A172 (cell line): ENCODE measurements at places on chromosomes 11 and 22. TPM values are rescaled to one million over a fixed set of nuclear protein-coding genes. Genes with fewer than 3 reads are reported as not detected.
A peak's percentile ranks its signal among the peaks of the same experiment; 100 is the strongest.

GRCh38 chr11:67177399-67178281, 58.6 kb downstream of the KDM2A start:
- DNase-seq = no peak

GRCh38 chr11:113470233-113470632, 5.0 kb downstream of the DRD2 start:
- DNase-seq = no peak

- no peak for DNase-seq
Measured at GRCh38 chr11:115644856-115645255, 140.6 kb upstream of the CADM1 start.

DNA sequence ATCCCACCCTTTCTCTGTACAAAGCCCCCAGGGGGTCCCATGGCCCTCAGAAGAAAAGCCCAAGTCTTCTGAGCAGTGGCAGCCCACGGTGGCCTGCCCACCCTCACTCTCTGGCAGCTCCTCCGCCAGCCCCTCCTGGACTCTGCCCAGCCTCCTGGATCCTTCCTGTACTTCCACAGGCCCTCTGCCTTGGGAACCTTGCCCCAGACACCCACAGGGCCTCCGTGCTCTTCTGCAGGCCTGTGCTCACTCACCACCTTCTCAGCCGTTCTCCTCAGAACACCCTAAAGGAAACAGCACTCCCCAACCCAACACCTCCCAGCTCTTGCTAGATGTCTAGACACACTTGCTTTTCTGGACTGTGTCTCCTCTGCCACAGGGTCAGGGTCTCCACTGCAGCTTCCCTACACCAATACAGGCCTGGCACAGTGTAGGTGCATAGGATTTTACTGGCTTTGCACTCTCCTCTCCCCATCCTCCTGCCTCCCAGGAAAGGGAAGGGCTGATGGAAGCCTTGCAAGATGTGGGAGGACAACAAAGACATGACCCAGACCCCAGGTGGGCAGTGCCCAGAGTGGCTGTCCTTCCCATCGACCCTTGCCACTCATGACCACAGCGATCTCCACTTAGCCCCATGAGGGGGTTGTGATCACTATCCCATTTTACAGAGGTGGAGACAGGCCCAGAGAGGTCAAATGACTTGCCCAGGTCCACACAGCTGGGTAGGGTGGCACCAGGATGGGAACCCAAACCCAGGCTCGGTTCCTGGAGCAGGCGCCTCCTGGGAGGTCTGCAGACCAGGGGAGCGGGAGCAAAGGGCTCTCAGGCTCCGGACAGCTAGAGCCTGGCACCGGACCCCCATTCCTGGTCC, 2.0 kb downstream of the SCARF2 start:
- DNase-seq = no peak

DNA sequence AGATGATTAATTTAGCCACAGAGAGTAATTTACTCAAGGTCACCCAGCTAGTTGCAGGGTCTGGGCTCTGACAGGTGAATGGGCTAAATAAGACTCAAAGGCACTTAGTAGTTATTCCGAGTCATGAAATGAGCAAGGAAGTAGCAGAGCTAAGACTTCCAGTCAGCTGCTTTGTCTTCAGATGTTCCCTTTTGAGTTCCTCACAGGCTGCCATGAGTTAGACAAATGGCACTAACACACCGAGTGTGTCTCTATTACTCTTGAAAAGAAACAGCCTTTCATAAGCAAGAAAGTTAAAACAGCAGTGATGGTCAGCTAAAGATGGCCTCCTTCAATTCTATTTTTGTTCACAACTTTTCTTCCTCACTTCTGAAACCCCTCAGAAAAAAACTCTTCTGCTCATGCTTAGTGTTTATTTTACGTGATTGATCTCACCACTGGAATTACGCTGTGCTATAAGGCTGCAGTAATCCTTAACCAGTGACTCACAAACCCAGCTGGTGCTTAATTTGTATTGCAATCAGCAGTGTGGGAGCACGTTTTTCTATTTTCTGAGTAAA, 389.1 kb downstream of the AASDHPPT start:
- DNase-seq = peak; percentile 21

DNA sequence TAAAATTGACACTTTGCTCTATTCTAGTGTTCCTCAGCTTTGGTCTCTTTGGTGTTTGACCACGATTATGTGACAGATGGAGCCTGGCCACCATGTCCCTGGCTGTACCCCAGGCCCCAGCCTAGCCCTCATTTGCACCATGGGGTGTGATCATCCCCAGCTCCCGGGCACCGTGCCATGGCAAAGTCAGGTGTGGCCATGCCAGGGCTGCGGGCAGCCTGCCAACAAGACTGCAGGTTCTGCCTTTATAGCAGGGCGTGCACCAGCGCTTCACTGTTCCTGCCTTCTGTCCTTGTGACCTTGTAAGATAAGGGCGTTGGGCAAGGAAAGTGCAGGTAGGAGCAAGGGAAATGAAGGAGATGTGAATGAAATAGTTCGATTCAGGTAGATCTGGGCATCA, 22.4 kb upstream of the APOBEC3A start:
- DNase-seq = peak; percentile 14

DNA sequence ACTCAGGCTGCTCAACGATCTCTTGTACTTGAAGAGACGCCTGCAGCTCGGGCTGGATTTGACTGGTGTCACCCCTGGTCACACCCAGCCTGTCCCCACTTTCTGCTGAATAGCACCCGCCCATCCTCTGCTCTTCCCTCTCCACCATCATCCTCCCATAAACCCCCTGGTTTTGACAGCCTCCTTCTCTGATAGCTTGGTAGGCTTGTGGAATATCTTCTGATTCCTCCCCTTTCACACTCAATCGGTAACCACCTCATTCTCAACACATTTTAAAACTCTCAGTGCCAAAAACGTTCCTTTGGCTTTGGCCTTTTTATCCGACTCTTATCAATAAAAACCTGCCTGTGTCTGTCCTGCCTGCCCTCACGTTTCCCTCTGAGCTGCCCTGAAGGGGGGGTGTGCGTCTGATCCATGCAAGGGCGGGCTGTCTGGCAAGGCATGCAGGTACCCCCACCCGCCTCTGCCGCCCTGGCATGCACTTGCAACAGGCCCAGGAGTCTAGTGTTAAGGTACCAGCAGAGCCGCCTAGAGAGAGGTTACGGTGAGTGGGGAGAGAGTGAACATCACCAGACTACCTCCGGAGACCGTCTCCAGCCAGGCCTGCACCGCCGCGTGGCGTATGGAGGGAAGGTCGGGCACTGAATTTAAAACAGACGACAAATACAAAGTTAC, 51.7 kb upstream of the BID start:
- DNase-seq = no peak

GRCh38 chr11:121644187-121644512, 191.4 kb upstream of the SORL1-AS1 start:
- DNase-seq = no peak

GRCh38 chr11:2222451-2222850, 47.9 kb downstream of the ASCL2 start:
- DNase-seq = no peak

DNA sequence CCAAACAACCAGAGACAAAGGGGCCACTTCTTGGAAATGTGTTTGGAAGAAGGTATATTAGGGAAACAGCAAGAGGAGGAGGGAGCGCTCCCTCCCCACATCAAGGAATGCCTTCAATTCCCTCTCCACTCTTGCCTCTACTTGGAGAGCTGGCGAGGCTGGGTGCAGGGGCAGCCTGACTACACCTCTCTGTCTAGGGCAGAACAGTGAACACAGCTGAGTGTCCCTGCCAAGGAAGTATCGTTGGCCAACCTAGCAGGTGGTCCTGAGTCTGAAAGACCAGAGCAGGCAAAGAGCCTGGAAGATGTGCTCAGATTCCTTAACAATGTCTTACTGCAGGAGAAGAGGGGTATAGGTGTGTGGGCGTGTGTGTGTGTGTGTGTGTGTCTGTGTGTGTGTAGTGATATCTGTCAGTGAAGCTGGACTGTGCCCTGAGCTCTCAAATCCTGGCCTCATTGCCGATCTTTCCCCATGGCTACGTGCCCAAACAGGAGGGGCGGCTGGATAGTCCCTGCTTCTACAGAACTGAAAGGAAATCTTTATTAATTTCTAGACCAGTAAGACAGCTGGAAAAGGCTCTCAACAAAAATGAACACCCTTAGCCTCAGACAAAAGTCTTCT, 46.8 kb downstream of the PAMR1 start:
- DNase-seq = no peak

DNA sequence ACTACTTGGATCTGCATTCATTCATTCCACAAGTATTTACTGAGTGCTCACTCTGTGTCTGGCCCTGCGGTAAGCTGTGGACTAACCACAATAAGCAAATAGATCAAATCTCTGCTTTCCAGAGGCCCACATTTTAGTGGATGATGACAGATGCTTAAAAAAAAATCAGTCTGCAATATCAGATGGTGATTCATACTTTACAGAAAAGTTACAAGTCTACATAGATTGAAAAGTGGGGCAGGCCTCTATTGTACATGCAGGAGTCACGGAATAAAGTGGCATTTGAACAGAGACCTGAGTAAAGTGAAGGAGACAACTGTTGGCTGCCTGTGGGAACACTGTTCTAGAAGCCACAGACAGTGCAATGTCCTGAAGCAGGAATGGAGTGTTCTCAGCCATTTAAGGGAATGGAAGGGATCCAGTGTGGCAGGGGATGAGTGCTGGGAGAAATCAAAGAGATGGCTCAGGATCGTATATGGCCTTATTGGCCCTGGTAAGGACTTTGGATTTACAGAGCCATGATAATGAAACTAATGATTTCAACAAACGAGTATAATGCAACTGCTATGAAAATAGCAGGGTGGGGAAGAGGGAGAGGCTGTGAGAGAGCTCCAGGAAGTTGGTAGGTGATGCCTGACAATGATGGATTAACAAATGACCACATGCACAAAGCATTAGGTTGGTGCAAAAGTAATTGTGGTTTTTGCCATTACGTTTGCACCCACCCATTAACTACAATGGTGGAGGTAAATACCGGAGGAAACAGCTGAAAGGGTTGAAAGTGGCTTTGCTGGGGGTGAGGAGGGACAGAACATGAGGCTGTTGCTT, 31.1 kb downstream of the TMEM45B start:
- peak; percentile 85 for DNase-seq

GRCh38 chr11:133162227-133162626, 370.1 kb downstream of the OPCML start:
- DNase-seq = no peak

GRCh38 chr11:45530111-45530510, 135.3 kb downstream of the CHST1 start:
- no peak for DNase-seq

DNA sequence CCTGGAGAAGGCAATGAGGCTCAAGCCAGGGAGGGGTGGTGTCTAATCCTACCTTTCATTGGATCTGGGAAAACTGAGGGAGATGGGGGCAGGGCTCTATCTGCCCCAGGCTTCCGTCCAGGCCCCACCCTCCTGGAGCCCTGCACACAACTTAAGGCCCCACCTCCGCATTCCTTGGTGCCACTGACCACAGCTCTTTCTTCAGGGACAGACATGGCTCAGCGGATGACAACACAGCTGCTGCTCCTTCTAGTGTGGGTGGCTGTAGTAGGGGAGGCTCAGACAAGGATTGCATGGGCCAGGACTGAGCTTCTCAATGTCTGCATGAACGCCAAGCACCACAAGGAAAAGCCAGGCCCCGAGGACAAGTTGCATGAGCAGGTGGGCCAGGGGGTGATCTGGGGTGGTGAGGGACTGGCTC, at the start of gene FOLR1:
FOLR1 (plus strand) TSS at position 180 of the 421 bp plus-strand sequence; CDS start at position 214, 34 bp downstream.
- peak; percentile 25 for DNase-seq

DNA sequence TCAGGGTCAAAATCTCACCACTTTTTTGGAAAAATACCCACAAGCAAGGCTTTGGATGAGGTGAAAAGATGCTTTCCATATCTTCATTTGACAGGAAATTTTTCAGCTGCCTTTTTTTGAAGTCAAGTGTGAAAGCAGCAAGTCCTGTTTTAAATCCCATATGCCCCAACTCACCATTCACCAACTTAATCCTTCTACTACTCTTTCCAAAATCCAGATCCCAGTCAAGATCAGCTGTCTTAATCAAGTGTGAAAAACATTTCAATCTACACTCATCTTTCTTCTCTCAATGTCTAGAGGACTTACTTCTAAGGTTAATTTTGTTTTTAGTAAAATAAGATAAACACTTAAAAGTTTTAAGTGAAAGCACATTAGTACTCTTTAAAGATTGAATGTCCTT, 128.4 kb upstream of the CEP126 start:
- DNase-seq = no peak

GRCh38 chr11:1774886-1775285, 11.2 kb upstream of the CTSD start:
- no peak for DNase-seq

Gene OR8D1
- not detected in 2 replicates for total RNA-seq

Gene MYO7A
- 0.05 TPM in 1 of 2 replicates, not detected in the other for total RNA-seq

Gene SLN
- not detected in 2 replicates for total RNA-seq

Gene OSBP2
- 4.7 and 6.5 TPM in 2 replicates for total RNA-seq
